CD4-positive, alpha-beta memory T cell (primary cell): ENCODE measurements at places on chromosomes 12 and 14. TPM values are rescaled to one million over a fixed set of nuclear protein-coding genes. Genes with fewer than 3 reads are reported as not detected.

GRCh38 chr12:115134298-115134697 is 450.3 kb upstream of the TBX3 start:
- no peak for DNase-seq

CAPZA3 gene
- not detected for total RNA-seq

DNA sequence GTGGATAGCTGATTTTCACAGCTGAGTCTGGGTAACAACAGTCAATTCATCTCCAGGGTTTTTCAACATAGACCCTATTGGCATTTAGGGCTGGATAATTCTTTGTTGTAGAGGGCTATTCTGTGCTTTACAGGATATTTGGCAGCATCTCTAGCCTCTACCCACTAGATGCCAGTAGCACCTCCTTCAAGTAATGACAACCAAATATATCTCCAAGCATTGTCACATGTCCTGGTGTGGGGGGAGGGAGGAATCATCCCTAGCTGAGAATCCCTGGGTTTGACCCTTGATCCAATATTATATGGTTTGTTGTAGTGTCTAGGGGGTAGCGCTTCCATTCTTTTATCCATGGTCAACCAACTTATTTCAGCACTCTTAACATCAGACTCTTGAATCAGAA is 157.2 kb downstream of the ANO4 start:
- DNase-seq, result no peak

GRCh38 chr14:68932231-68932630 is 46.9 kb downstream of the ACTN1 start:
- DNase-seq, result no peak

GRCh38 chr12:108764540-108765288 is 33.4 kb upstream of the CORO1C start:
- no peak for DNase-seq

DNA sequence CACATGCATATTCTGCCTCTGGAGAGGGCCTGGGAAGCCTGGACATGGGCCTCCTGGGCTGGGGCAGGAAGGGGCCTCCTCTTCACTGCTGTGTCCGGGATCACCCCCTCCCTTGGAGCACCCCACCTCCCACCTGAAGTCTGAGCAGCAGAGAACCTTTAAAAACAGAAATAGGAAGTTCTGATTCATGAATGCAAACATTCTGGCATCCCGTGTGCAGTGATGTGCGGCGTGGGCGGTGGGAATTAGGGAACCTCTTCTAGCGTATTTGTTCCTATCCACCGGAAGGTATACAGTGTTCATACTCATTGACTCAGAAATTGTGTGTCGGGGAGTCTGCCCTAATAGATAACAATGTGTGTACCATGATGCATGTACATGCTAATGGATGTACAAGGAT is 46.2 kb downstream of the C14orf132 start:
- no peak for DNase-seq

- no peak for DNase-seq
These were observed 99.2 kb downstream of the ADGRD1 start for GRCh38 chr12:131052929-131053328.

AICDA gene
- not detected for total RNA-seq

MYF5 gene
- not detected for total RNA-seq

DNA sequence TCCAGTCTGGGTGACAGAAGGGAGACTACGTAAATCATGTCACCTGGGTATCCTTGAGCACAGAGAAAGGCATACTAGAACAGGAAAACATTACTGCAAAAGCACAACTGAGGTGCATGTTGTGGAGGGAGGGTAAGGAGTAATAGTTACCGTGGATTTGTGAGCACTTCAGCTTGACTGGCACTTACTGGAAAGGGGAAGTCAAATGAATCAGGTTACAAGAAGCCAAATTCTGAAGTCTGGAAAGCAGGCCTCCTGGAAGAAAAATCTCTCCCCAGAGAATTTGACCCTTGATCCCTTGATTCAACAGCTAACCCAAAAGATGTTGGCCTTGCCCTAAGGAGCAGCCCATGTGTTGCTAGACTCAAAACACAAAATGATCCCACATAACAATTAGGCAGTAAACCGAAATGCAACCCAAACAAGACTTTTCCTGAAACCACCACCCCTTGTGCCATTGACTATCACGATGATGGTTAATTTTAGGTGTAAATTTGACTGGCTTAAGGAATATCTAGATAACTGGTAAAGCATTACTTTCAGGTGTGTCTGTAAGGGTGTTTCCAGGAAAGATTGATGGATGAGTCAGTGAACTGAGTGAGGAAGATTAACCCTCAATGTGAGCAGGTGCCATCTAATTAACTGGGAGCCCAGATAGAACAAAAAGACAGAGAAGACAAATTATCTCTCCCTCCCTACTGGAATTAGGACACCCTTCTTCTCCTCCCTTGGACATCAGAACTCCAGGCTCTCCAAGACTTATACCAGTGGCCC is 108.8 kb downstream of the SLC25A21 start:
- DNase-seq, result no peak

DNA sequence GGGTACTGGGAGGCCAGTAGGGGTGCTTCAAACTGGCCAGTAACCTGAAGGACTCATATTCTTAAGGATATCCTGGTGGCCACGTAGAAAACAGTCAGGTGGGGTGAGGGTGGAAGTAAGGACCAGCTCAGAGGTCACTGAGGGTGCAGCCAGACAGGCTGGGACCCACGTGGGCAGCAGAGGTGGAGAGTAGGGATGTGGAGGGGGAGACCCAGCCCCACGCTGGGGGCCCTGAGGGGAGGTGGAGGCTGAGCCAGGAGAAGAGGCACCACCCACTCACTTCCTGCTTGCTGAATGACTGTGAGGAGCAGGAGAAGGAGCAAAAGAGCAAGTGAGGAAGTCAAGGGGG is 12.6 kb upstream of the SERPINA3 start:
- no peak for DNase-seq

GRCh38 chr14:73795974-73796373 is 55.7 kb upstream of the PTGR2 start:
- no peak for DNase-seq

GRCh38 chr12:106386813-106387535 is 29.4 kb downstream of the POLR3B start:
- no peak for DNase-seq

GRCh38 chr12:62519043-62519442 is 52.4 kb downstream of the MON2 start:
- DNase-seq, result no peak

DNA sequence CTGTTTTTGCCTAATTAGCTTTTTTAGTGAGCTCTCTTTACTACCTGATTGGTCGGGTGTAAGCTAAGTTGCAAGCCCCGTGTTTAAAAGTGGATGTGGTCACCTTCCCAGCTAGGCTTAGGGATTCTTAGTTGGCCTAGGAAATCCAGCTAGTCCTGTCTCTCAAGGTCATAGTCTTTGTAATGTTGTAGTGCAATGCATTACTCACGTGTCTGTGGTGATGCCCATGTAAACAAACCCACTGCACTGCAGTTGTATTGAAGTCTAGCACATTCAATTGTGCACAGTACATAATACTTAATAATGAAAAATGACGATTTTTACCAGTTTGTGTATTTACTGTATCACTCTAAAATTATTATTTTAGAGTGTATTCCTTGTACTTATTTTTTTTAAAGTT is 335.5 kb downstream of the NUAK1 start:
- no peak for DNase-seq
